ENCODE measurements at places on chromosomes 7 and 10.

DNA sequence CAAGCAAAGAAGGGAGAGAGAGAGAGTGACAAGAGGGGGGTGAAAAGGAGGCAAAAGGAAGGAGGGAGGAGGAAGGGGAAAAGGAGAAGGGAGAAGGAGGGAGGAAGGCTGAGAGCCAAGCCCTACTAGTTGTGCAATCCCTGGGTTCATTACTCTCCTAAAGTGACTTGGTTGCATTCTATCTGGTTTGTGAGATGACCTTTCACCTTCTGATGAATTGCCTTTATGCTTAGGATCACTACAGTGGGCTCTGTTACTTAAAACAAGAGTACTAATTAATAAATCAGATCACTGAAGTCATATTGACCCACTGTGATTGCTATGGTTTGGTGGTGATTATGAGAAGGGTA is 144.9 kb downstream of the KIF20B start:
- no peak for DNase-seq

- DNase-seq: no peak
Observed at GRCh38 chr10:46227571-46227935, 59.2 kb upstream of the ANTXRL start.

- peak; percentile 92 for DNase-seq
Observed at GRCh38 chr10:14478604-14479003, 147.9 kb upstream of the FRMD4A start.

GRCh38 chr10:133475821-133476640 is 22.3 kb downstream of the SCART1 start:
- no peak for DNase-seq

DNA sequence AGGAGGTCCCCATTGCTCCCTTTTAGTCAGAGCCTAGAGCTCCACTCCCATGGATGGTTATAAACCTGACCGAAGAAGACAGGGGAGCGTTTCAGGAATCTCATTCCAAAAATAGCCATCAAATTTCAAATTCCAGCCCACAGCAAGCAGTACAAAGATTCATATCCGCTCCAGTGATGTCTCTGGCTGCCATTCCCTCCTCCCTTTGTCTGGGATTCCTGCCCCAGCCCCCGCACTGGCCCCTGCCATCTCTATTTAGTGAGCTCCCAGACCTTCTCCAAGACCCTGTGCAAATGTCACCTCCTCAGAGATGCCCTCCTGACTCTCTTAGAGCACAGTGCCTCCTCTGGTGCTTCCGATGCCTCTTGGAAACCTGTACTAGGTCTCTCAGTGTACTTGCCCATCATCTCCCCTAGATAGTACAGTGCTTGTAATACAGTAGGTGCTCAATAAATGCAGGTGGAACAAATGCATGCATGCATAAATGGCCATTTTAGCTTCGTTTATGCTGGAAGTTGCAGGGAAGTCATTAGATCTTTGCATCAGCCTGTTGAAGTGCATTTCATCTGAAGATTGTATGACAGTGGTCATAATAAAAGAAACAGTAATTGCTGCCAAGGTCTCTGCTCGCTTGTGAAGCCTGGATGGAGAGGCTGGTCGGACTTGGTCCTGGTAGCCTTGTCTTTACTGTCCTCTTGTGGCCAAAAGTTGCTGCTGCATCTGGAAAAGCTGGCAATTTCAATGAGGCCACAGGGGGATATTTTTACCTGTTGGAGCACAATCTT is 32.0 kb upstream of the HABP2 start:
- peak; percentile 90 for DNase-seq

- no peak for DNase-seq
Observed at GRCh38 chr10:130901311-130902165, 410.0 kb downstream of the TCERG1L start.

- no peak for DNase-seq
Observed at GRCh38 chr7:131251371-131251770, 76.3 kb upstream of the MKLN1 start.

- DNase-seq: no peak
Observed at GRCh38 chr10:53597835-53598251, 825.3 kb upstream of the MBL2 start.

DNA sequence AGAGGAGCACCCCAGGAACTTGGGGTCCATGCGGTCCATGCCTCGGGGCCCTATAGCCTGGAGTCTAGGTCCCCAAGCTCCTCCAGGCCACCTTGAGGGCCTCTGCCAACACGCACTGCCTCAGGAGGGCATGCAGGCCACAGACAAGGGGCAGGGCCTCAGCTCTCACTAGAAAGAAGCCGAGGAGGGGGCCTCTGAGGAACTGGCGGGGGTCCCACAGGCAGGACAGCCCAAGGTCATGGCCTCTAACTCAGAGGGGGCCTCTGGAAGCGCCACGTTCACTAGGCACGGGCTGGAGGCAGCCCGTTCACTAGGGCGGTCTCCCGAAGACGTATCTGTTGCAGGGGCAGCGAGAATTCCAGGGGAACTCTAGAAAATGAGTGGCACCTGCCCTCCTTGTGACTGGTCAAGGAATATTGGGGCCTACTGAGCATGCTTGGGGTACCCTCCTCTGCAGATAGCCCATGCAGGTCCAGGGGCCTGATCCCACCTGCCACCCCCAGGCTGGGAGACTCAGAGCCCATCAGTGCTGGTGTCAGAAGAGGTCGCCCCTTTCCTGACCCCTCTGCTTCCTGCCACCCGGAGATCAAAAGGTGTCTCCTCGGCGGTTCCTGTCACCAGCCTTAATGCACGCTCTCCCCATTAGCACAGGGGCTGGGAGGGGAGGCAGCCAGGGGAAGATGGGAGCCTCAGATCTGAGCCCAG is 86.7 kb upstream of the RET start:
- no peak for DNase-seq

DNA sequence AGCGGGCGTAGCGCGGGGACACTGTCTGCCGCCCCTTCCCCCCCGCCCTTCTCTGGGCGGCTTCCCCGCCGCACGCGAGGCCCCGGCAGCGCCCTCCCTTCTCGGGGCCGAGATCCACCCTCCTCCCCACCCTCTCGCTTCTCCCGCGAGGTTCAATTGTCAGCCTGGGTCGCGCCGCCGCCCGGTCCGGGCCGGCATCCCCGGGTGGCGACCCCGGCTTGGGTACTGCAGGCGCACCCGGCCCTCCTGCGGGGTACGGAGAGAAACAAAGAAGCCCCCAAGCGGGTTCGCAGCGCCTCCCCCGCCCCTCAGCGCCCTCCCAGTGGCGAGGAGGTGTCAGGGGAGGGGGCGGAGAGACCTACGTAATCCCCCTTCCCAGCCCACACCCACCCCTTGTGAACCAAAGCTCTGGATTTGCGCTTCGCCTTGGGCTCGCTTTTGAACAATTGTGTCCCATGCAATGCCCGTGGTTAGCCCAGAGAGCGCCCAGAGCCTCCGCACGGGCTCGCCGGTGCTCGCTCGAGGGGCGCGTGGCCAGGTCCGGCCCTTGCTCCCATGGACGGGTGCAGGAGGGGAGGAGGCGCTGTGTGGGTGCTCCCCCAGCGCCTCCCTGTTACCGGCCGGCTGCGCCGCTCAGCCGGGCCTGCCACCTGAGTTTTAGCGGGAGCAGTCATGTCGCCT is 634 bp downstream of the HECW1 start:
- peak; percentile 89 for DNase-seq

GRCh38 chr10:70846795-70847194 is 31.0 kb downstream of the SGPL1 start:
- no peak for DNase-seq

DNA sequence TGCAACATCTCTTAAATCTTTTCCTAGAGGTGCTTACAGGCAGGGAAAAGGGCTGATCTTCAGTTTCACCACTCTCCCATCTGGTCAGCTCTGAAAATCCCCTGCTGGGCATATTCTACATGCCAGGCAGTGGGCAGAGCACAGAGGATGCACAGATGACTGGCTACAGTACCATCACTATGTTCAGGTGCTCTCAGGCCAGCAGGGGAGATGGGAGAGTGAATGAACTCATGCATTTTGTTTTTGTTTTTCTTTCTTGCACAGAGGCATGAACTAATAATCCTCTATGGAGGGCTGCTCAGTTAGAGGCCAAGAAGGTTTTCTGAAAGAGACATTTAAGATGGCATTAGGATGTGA is 19.3 kb downstream of the ELMO1 start:
- DNase-seq: no peak

DNA sequence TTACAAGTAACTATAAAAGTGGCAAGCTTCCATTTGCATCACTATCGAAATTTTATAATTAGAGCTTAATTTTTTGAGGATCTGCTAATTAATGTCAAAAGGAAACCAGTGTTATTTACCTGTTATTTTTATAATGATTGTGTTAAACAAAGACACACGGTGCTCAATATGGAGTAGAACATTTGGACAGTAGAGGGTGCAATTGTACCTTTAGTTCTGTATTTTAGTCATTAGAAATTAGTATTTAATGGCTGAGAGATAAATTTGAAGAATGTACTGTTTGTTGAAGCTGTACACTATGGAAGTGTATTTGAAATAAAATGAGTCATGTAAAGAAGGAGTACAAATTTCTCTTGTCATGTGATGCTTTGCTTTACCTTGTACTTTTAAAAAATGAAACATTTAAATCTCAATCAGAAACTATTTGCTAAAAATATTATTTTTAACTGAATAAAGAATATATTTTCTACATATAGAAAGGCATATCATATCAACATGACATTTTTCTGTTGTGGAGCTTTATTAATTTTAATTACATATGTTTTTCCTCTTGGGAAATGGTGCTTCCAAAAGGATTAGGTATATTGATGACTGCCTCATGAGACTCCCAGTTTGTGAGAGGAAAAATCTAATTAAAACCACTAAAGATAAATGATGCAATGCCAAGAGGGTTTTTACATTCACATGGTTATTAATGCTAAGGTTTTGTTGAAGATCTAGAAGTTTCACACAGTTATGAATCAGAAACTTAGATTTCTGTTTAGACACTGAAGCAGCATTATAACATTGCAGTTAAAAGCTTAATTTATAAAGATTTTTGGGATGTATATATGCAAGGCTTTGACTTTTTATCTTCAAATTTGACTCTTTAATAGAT is 10.4 kb upstream of the PRKG1 start:
- peak; percentile 79 for DNase-seq

GRCh38 chr10:51074238-51075028 is at the start of gene PRKG1:
Gene PRKG1, plus strand, starts transcription at chr10:51074487.
- peak; percentile 93 for DNase-seq

GRCh38 chr7:25831062-25831691 is 320.8 kb upstream of the NFE2L3 start:
- DNase-seq: peak; percentile 70

- DNase-seq: no peak
Observed at GRCh38 chr7:98346515-98347069, 54.3 kb downstream of the BAIAP2L1 start.

GRCh38 chr10:86257683-86258082 is 108.9 kb downstream of the GRID1 start:
- no peak for DNase-seq

- no peak for DNase-seq
Observed at GRCh38 chr7:3520206-3520605, 219.2 kb downstream of the SDK1 start.

GRCh38 chr7:132030086-132030568 is 473.7 kb upstream of the PODXL start:
- peak; percentile 12 for DNase-seq

DNA sequence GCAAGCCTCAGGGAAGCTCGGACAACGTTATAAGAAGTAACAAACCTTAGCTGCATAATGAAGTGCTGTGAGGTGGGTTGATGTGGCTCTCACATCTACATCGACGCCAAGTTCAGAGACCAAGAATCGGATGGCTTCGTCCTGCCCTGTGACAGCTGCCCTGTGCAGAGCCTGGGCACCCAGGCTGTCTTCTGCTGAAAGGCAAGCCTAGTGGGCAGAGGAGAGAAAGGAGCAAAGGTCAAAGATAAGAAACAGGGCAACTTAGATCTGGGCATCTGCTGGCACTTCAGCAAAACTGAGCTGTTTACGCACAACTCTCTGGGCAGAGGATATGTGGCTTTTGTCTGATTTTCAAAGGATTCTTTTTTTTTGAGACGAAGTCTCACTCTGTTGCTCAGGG is 6.7 kb downstream of the ANKRD16 start:
- DNase-seq: no peak

DNA sequence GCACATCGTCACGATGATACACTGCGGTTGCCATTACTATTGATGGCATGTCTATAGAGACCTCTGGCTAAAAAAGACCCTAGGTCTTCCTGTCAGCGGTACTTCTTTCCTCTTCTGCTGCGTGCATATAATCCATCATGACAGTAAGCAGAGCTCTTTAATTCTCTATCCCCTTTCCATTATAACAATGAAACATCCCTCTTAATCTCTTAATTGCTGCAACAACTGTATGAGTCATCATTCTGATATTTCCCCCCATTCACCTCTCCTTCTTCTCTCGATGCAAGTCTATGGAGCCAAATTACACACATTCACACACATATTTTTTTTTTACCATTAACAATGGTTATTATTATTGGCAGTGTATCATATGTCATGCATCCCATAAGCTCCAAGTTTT is 45.2 kb upstream of the AKR1E2 start:
- DNase-seq: no peak

GRCh38 chr10:31490858-31491504 is 172.0 kb downstream of the ZEB1 start:
- no peak for DNase-seq

GRCh38 chr7:712381-713138 is 13.9 kb upstream of the DNAAF5 start:
- DNase-seq: peak; percentile 47

- peak; percentile 82 for DNase-seq
Observed at GRCh38 chr7:80135309-80136104, 876 bp downstream of the GNAI1 start.

DNA sequence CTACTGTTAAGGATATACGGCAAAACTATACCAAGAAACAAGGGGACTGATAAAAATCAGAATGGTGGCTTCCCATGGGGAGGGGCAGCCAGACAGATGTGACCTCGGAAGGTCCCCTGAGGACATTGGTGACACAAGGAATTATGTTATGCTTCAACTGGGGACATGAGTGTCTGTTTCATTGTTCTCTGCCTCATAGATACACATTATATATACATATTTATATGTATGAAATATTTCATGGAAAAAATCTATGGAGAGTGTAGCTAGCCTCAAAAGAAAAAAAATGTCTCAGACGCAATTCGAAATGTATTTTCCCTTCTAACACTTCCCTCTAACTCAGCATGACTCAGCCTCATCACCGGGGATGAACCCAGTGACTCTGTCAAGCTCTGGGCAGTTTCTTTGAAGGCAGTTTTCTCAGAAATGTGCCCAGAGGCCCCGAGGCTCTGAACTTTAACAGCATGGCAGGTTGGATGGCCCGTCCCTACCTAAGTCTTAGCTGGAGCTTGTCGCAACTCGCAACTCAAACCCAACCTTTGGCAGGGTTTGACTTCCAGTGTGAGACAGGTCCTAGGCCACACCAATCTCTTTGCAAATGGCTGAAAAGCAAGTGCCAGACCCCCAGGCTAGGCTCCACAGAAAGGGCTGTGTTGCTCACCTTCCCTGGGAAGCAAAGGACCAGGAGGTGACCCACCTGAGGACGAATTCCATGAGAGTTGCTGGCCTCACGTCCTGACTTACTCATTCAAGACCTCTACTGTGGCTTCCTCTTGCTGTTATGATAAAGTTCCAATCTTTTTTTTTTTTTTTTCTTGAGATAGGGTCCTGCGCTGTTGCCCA is 86.9 kb downstream of the CARD11 start:
- peak; percentile 66 for DNase-seq

DNA sequence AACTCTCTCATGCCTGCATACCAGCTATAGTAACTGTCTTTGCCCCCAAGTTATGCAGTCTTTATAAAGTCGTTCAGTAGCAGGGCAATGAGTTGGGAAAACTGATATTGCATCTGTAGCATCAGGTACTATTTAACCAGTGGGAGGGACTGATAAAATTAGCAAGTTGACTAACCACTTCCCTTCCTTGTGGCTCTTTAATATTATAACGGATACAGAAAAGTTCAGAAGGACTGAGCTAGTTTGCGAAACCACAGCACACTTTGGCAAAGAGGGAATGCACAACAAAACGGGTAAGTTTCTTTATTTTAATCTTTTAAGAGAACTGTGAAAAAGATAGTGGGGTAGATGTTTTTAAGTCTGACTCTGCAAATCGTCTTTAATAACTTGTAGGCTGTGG is 205.3 kb upstream of the HDAC9 start:
- DNase-seq: no peak
